ENCODE measurements at places on chromosomes 5 and 9.
A peak's percentile ranks its signal among the peaks of the same experiment; 100 is the strongest.

- DNase-seq = no peak
Observed at GRCh38 chr5:102922111-102922720, 167.1 kb downstream of the PAM start.

DNA sequence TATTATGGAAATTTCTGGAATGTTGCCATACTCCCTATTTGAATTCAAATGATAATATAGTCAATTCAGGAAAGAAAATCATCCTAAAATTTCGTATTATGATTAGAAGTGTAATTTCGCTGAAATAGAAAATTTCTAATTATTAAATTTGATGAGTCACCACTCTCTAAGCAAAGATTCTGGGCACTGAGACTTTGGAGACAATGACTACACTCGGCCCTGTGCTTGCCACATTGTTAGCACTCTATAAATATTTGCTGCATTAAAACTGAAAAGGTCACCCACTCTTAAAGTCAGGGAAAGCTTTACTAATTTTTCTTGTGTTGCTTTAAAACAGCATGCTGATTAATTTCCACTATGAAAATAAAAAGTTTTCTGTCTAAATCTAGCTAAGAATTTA, 240.3 kb downstream of the TLE4 start:
- no peak for DNase-seq

- DNase-seq = no peak
Observed at GRCh38 chr9:135018306-135018915, 69.1 kb upstream of the OLFM1 start.

DNA sequence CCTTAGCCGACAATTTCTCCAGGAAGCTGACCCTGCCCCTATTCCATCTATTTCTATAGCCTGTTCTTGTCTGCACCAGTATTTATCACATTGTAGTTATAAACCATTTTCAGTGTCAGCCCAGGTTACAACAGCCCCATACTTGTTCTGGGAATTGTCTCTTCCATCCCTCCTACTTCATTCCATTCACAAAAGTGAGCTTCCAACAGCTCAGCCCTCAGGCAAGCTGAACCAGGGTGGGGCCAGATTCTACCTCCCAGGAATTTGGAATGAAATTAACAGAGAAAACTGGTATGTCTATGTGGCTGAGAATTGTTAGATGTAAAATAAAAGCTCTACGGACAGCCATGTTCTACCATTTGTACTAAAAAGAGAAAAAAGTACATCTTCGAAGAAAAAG, 36.1 kb downstream of the STRBP start:
- peak; percentile 83 for DNase-seq

GRCh38 chr5:172504701-172505402, 50.5 kb upstream of the SH3PXD2B start:
- DNase-seq = peak; percentile 47

- DNase-seq = no peak
Observed at GRCh38 chr5:14744296-14745187, 80.0 kb downstream of the OTULIN start.

DNA sequence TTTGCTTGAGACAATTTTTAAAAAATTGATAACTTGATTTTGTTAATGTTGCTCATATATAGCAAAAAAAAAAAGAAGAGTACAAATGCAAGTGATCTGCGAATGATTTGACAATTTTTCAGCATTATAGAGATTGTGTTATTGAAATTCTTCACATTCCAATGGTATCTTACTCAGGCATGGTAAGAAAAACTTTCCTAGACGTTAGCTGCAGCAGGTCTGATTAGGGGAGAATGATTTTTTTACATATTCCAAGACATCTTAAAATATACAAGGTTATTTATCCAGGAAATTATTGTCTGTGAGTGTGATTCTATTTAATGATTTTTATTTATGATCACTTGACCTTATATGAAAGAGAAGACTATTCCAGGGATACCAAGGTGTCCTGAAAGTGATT, 361.9 kb downstream of the MAT2B start:
- DNase-seq = no peak

GRCh38 chr9:86368871-86369521, 14.8 kb upstream of the TUT7 start:
- DNase-seq = no peak

GRCh38 chr5:129135633-129136032, 41.1 kb downstream of the ISOC1 start:
- no peak for DNase-seq

DNA sequence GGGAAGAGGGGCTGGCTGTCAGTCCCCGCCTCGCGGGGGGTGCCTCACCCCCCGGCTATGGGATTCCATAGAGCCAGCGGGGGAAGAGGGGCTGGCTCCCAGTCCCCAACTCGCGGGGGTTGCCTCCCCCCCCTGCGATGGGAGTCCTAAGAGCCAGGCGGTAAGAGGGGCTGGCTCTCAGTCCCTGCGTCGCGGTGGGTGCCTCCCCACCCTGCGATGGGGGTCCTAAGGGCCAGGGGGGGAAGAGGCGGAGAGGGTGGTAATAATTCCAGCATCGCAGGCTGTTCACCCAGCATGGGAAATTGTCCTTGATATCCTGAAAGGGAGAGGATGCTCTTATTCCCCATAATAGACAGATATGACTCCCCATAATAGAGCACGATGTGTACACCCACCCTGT, 9.6 kb upstream of the LCN2 start:
- DNase-seq = no peak

- peak; percentile 74 for DNase-seq
Observed at GRCh38 chr5:158013939-158014338, 155.0 kb upstream of the CLINT1 start.

- DNase-seq = no peak
Observed at GRCh38 chr9:91147079-91147708, 214.5 kb downstream of the AUH start.

DNA sequence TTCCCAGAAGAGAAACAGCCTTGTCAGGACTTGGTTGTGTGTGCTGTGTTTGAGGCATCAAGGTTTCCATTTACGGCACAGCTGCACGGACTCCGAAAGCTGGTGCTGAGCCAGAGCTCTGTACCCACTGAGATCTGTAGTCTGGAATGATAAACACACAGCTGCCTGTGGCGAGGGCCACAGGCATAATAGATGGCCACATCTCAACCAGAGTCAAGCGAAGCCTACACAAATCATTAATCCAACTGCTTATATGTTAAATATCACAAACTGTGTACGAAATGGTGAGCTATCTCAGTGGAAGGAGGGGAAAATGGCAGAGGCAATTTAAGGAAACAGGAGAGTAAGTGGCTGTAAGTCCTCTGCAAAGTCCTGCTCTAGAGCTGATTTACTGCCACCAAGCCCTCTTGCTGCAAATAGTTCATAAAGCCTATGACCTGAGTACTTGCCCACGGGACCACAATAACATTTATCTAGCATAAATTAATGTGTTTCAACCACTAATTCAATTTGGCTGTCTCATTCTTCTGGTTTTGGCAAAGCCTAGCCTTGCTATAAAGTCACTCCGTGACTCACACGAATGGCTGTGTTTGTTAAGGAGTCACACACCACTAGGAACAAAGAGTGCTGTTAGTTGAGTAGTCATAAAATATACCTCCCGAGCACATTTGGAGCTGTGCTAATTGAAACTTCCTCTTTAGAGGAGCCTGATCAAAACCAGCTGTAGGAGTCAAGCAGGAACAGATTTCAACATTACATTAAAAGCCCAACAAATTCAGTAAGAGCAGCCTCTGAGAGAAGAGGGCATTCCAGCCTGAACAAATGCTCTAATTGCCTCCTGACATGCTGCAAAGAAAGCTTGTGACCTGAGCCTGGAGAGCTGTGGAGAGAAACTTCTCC, 738.6 kb upstream of the ZNF608 start:
- peak; percentile 88 for DNase-seq

GRCh38 chr9:117644932-117645636, 59.1 kb upstream of the TLR4 start:
- DNase-seq = no peak

GRCh38 chr9:127763918-127764384, 14.5 kb downstream of the SH2D3C start:
- DNase-seq = peak; percentile 71

DNA sequence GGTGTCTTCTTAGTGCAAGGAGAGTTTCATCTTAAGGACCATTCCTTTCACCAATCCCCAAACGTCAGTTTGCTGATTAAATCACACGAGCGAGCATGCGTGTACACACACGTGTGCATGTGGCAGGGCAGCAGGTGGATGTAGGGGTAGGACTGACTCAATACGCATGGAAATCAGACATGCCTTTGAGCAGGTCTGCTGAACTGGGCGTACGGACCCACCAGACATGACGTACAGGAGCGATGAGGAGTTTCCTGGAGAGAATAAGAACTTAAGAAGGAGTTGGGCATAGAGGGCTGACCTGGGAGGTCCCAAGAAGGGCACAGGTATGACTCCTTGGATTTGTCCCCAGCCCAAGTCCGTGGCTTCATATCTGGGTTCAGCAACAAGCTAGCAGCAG, 170.0 kb downstream of the FGF18 start:
- no peak for DNase-seq

DNA sequence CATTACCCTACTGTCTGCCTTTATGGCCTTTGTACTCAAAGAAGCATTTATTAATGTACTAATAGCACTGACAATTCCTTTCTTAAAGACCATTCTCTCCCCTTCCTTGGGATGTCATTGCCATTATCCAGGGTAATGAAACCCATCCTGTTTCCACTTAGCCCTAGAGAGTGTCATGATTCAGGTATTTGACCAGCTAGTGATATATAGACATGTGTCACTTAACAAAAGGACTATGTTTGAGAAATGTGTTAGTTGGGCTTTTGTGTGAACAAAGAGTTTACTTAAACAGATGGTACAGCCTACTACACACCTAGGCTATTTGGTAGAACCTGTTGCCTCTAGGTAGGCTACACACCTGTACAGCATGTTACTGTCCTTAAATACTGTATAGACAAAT, 2.0 kb downstream of the ATP6V0E1 start:
- no peak for DNase-seq

DNA sequence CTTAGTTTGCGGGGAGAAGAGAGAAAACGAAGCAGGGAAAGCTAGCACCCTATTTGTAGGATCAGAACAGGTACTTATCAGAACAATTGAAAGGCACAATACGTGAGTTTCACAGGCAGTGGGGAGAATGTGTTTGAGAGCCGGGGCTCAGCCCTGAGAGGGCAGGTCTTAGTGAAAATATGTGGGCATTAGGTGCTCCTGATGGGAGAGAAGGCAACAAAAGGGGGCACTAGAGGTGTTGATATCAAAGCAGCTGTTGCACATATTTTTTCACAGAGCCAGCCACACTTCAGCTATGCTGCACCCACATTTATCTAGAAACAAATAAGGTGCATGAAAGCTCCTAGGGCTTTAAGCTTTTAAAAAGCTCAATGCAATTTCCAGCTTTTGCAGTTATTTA, 99.7 kb upstream of the MAN2A1 start:
- no peak for DNase-seq

DNA sequence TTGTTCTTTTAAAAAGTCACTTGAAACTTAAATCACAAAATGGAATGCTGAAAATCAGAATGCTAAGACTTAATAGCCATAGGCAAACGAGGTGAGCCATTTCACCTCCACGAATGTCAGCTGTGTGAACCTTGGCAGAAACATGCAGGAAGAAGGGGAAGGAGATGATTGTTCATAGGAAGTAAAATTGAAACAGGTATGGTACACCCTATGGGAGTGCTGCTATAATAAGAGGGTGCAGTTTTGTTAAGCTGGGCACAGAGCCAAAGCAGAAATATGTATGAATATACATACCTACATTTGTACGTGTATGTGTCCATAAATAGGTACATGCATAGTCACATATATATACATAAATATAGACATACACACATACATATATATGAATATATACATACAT, 51.0 kb upstream of the SPINK5 start:
- no peak for DNase-seq

DNA sequence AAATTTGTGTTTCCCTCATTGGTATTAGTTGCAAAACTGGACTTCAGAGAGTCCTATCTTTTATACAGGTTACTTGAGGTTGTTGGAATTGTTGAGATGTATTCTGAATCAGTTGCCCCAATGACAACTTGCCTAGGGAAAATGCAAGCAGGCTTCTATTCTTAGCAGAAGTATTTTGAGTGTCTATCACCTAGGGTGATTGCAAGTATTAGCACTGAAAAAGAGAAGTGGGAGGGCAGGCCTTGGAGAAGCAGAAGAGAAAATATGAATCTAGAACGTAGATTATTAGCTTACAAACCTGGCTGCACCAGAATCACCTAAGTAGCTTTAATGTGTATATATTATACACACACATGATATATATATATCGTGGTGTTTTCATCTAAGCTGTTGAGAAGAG, 43.2 kb downstream of the ADAMTS12 start:
- DNase-seq = no peak

DNA sequence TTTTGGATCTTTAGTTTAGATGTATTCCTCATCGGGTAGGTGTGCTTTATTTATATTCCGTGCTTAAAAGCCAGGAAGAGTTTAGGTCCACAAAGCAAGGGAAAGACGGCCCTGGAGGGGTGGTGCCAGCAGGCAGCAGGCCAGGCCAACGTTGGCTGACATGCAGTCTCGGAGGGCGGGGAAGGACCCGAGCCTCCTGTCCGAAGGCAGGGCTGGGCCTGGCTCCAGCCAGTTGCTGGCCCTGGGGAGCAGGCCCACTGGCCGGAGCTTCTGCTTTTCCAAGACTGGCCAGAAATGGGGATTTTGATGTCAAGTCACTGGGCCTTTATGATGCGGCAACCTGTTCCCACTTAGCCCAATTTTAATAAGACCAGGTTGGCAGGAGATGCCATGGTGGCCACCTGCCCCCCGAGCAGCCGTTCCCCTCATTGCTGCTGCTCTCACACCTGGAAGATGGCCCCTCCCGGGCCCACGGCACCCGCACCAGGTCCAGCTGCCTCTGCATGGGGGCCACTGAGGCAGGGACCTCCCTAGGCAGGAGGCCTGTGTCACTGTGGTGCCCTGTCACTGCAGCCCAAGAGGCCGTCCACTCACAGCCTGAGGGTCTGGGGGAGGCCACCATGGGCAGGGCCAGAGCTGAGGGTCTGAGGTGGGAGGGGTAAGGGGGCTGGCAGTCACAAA, 23.2 kb downstream of the LPCAT1 start:
- DNase-seq = no peak

- peak; percentile 57 for DNase-seq
Observed at GRCh38 chr5:174801798-174802197, 77.4 kb downstream of the MSX2 start.

- DNase-seq = no peak
Observed at GRCh38 chr5:56447232-56447631, 214.1 kb upstream of the ANKRD55 start.

GRCh38 chr5:176533390-176533789, 3.8 kb downstream of the RNF44 start:
- no peak for DNase-seq

DNA sequence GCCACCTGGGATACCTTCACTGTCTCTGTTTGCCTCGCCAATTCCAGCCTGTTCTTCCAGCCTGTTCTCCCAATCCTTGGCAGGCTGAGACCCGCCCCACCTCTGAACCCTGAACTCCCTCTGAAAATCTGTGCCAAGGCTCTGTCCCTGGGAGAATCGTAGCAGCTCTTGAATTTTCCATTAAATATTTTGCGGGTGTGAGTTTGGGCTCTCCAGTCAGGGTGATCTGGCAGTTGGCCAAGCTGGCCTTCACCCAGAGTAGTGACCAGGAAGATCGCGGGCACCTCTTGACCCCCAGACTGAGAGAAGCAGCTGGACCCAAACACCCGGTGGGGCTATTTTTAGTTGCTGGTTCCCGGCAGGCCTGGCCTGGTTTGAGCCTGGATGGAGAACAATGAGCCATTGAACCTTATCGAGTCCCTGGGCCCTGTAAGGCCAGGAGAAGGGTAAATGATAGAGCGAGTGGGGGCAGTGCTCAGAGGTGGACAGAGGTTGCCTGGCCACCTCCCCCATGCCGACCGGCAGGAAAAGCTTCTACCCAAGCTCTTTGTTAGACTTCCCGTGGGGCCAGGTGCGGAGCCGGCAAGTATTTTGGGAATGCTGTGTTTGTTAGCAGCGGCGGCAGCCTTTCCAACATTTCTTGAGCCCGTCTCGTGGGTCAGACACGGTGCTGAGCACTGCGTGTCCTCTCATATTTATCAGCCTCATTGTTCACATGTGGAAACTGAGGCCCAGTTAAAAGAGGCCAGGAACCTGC, 146.2 kb downstream of the RGS3 start:
- DNase-seq = peak; percentile 96
